ENCODE measurements at places on chromosomes 11 and 22.

DNA sequence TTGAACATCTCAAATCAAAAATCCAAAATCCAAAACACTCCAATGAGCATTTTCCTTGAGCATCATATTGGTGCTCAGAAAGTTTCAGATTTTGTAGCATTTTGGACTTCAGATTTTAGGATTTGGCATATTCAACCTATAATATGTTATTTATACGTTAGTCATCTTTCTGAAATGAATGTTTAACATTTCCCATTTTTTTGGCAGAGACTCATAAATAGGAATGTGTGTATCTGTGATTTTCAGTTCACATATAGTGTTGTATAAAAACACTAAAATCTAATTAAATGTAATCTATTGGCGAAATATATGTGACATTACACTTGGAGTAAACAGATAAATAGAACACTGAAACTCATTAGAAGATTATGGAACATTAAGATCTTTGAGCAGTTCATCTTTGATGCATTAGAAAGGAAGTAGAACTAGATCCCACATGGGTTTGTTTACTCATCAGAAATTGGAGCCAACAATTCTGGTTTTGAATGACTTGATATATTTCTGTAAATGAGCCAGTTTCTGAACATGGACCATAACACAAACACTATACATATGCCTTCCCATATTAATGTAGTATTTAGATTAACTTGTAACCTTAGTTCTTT is 153.1 kb downstream of the UVRAG start:
- DNase-seq, result no peak

- DNase-seq, result no peak
Measured at GRCh38 chr11:118434123-118434552, 2.2 kb upstream of the KMT2A start.

DNA sequence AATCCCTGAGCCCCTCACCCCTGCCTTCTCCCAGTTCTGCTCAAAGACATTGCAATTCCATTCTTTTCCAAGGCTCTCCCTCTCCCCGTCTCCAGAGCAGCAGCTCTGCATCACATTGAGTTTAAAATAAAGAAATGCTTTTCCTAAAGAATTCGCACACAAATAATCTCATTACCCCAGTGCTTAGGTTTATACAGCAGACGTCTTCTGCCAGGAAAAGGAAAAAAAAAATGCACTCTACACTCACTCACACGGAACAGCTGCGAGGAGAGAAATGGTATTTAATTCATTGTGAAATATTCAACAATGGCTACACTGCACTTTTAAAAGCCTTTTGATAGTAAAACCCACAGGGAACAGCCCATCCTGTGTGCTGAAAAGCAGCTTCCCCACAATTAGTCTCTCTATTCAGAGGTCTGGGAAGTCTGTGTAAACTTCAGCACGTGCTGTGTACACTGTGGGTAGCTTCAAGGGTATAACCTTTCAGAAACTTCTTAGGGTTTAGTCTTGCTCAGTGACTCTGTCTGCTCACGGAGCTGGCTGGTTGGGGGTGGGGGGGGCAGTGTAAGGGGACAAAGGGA is 42.8 kb downstream of the ETS1 start:
- no peak for DNase-seq

DNA sequence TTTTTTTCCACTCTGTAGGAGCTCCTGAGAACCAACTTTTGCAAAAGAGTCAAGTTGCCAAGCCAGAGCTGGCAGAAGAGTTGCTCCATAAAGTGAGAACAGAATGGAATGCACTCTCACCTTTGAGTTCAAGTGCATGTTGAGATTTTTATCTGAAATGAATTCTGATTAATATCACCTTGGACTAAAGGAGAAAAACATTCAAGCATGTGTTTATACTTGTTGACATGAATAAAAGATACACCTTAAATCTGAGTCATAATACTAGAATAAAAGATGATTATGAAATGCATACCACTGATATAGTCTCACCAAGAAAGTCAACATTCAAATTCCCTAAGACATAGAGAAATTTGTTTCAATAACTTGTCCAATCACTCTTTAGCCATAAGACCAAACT is 37.8 kb downstream of the ARL14EP start:
- DNase-seq, result no peak

- DNase-seq, result no peak
Measured at GRCh38 chr22:36764641-36765040, 11.3 kb downstream of the IFT27 start.

DNA sequence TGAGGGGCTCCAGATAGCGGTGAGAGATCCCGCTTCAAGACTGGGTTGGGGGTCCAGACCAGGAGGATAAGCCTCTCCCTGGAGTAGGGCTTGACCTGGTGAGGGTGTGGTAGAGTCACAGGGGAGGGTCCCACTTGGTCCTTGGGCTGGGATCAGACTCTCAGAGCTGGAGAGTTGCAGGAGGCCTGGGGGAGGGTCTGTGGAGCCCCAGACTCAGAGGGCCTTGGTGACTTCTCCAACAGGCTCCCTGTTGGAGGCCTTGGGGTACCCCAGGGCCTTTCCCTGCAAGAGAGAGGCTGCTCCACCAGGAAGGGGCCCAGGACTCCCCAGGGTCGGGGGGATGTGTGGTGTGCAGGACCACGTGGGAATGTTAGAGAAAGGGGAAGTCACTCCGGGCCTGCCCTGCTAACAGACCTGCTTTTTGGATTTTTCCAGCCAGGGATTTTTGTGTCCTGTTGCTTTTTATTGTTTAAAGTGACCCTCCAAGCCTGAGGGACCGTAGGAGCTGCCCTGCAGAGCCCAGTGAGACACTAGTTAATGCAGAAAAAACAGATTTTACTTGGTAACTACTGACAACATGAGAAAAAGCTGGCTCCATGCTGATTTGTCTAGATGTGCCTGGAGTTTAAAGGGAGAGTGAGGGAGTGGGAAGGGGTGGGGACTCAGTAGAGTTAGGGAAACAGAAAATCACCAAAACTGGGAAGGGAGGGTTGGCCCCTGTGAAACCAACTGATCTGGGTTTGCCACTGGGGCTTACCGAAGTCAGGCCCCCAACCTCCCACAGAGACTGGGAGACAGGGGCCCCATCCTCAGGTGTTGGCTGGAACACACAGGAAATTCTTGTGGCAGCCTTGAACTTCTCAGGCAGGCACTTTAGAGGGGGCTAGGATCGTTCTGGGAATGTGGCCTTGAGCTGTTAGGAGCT is 801 bp upstream of the TXNRD2 start:
- no peak for DNase-seq

DNA sequence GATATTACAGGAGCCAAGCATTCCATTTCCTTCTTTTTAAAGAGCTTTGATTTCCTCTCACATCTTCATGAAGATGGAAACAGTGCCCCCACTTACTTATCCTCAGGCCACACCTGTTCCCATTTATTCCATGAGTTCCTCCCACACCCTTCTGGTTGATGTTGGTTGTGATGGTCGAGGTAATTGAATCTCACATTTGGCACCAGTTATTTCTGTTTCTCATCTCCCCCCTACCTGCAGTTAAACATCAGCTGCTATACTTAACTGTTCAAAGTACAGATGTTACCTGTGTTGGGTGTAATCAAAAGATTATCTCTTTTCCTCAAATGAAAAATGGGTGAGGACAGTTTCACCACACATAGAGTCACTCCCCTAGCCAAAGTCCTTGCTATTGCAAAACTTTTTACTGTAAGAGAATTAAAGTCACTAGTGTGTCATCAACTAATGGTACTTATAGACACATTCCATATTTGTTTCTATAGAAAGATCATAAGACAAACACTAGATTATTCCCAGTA is 1.9 kb downstream of the TMEM45B start:
- DNase-seq, result no peak

GRCh38 chr11:25899617-25900160 is 432.2 kb upstream of the ANO3 start:
- no peak for DNase-seq

DNA sequence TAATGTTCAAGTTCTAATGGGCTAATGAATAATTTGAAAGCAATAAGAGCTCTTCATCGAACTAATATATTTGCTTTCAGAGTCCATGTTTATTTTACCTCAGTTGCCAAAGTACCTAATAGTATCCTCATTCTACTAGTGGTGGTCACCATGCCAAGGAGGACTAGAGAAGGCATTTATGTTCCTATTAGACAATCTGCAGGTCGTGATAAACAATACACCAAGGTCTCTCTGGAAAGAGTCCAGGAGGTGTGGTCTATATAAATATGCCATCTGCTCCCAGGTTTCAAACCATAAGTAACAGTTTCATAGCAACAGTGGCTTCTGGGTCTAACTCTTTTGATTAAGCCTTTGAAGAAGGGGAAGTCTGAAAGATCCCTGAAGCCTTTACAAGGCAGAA is 42.9 kb downstream of the ARFGAP3 start:
- no peak for DNase-seq

DNA sequence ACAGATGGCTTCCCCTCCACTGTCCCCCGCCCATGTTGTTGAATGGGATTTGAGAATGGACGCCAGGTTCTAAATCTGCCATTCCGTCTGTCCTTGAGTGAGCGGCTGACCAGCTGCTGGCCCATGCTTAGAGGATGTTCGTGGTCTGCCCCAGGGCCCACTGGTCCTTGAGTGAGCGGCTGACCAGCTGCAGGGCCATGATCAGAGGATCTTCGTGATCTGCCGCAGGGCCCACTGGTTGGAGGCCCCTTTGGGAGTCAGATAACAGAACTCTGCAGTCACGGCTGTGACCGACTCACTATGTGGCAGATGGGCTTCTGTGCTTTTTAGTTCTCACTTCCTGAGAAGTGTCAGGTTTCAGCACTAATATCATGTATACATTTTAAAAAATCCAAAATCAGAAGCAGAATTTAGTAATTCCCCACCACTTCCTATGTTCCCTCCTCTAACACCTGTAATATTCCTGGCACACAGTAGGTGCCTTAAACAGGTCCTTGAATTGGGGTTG is 54.1 kb downstream of the MICAL3 start:
- no peak for DNase-seq

GRCh38 chr11:70158201-70158600 is 44.9 kb upstream of the FADD start:
- no peak for DNase-seq

- no peak for DNase-seq
Measured at GRCh38 chr11:65440831-65441499, 18.4 kb downstream of the NEAT1 start.

- no peak for DNase-seq
Measured at GRCh38 chr22:25566898-25567235, 2.4 kb downstream of the GRK3 start.

DNA sequence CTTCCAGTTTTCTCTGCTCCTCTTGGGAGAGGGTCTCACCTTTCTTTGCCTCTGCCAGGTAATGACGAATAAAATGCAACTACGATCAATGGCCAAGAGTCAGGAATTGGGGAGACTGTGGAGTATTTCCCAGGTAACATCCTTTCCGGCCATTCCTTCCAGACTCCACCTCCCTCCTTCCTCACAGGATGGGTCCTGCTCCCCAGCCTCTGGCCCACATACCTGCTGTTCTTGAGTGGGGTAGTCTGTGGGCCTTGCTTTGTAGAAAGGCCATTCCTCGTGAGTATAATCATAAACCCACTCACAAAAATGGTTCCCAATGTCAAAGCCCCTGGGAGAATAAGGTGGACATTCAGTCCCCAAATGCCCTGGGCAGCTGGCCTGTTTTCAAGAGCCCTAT is 1.5 kb upstream of the CPT1B start:
- no peak for DNase-seq

GRCh38 chr11:94650756-94651155 is 83.6 kb downstream of the PIWIL4 start:
- DNase-seq, result no peak

GRCh38 chr11:30786256-30787110 is 200.3 kb upstream of the MPPED2 start:
- no peak for DNase-seq

DNA sequence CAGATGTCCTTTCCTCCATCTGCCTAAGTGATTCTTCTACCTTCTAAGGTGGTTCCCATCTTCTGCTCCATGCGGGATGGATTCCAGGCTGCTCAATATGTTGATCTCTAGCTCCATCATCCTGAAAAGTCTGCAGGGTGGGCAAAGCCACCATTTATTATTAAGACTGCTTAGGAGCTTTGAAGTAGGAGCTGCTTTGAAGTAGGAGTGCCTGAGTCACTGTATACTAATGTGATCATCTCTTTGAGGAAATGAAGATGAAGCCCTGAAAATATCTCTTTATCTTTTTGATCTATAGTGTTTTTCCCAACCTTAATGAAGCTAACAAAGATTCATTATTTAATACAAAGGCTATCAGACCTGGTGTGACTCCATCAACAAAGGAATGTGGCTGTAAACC is 13.1 kb downstream of the HEPHL1 start:
- no peak for DNase-seq

GRCh38 chr11:130122141-130122575 is 37.4 kb upstream of the ST14 start:
- DNase-seq, result no peak

GRCh38 chr11:121494355-121495099 is 41.8 kb upstream of the SORL1-AS1 start:
- DNase-seq, result no peak

- no peak for DNase-seq
Measured at GRCh38 chr22:45444168-45444567, 30.7 kb downstream of the RIBC2 start.

DNA sequence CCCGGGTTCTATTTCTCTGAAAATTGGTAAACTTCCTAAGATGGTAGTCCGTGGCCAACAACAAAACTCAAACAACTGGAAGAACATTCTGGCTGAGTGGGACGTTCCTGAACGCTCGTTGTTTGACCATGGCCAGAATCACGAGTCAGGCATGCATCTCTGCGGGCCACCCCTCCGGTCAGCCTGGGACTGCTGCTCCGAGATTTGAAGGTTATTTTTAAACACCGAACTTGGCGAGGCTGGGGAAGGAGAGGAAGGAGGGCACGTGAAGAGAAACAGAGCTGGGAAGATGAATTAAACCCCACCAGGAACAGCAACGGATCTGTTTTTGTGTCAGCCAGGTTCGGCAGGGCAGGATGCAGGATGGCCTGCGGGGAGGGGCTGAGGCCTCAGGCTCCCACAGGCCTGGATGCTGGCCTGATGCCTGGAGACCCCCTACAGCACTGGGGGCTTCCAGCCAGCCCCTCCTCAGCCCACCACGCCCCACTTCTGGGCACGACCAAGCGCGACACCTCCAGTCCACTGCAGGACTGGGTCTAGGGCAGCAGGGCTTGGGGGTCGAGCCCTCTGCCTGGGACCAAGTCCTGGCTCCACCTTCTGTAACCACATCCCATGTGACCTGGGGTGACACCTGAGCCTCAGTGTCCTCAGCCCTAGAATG is 5.1 kb downstream of the SHISAL1 start:
- no peak for DNase-seq

DNA sequence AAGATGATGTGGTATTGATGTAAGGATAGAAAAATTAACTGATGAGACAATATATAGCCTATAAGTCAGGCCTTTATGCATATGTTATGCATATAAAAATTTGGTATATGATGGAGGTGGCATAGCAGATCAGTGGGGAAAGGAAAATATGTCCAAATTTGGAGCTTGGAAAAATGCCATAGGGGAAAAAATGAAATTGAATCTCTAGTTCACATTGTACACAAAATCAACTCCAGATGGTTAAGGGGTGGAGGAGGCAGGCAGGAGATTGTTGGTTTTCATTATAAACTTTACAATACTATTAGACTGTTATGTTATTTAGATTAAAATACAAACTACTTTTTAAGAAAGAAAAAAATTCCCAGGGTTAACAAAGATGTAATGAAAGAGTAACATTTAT is 15.1 kb upstream of the CD3E start:
- no peak for DNase-seq

Measured in stimulated activated CD4-positive, alpha-beta T cell treated with anti-CD3 and anti-CD28 coated beads, Interleukin-12 subunit alpha, Interleukin-12 subunit beta, amount 100 ng/mL, for 24 hours (primary cell).